ENCODE measurements at places on chromosomes 13 and 19.

DNA sequence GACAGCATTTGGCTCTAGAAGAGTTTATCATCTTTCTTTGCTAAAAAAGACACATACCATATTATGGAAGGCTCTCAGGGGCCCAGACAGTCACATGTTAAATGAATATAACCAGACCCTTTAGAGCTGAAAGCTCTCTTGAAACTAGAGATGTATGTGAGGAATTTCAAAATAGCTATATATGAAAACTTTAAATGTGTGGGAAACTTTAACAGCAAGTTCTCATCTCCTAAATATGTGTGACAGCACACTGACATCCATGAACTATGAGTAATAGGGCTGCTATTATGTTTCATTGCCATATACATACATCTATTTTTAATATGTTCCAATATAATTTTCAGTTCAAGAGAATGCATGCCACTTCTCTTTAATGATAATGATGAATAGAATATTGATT lies 509.5 kb downstream of the GPC6 start:
- no peak for DNase-seq

DNA sequence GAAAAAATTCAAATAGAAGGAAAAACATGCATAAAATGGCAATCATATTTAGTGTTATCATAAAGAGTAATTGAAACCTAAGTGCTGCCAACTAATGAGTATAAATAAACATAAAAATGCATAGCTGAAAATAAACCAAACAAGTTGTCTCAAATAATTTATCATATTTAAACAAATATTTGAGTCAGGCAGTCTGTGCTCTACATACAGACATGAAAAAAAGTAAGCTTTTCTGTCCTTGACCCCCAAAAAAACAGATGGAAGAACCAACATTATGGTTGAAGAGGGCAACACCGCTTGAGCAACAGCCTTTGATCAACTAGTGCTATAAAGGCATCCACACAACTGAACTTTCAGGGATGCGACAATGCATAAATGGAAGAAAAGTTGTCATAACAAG lies 735.1 kb upstream of the MIR17HG start:
- DNase-seq: no peak

- DNase-seq: no peak
Observed at GRCh38 chr13:105642511-105642958, 892.9 kb downstream of the EFNB2 start.

DNA sequence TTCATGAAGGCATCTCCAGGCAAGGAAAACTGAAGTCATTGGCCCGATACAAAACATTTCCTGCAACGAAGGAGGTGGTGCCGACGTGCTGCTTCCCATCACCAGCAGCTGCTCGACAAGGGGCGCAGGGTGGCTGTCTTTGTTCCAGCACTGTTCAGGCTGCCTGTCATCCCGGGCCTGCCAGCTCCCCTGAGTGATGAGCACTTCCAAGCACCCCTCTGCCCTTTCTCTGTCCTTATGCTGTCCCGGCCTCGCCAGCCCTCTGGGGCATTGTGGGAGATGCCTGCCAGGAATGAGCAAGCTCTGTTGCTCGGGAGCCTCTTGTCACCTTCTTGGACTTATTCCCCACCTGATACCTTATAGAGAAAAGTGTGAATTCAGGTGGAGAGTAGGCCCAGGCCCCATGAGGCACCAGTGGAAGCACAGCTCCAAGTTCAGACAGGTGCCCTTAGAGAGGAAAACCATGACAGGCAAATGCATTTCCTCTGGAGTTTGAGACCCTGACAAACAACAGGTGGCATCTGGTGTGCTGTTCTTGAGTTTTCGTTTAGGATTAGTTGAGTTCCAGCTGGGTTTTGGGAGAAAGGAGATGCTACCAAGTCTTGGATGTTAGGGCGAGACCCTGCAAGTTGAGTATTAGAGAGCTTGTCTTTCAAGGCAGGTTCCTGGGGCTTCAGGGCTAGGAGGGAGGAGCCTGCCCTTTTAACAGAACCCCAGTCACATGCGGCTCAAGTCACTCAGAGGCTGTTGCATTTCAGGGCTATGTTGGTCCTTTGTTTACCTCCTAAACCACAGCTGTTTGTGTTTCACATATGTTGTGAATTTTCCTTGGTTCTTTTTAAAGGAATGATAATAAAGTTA lies 21.4 kb downstream of the BBC3 start:
- DNase-seq: no peak

- no peak for DNase-seq
Observed at GRCh38 chr13:66634384-66634783, 595.8 kb downstream of the PCDH9 start.

- no peak for DNase-seq
Observed at GRCh38 chr13:31846961-31847752, 107.8 kb downstream of the RXFP2 start.

DNA sequence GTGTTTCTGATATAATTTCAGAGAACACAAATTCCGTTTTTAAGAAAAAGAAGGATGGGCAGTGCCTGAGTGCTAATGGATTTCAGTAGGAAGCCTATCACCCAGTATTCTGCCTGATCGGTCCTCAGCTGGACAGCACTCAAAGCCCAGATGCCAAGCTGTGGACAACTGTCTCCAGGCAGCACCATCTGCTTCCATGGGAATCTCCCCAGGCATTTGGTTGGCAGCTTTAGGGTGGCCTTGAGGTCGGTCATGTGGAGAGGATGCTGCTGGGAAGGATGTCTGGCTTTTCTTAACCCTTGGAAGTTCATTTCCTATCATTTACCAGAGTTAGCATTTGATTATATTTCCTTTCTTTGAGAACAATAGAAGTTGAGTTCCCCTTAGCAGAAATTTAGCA lies 311.7 kb downstream of the TBC1D4 start:
- DNase-seq: no peak

- DNase-seq: no peak
Observed at GRCh38 chr13:46490129-46490528, 62.8 kb upstream of the LRCH1 start.

GRCh38 chr19:38417544-38418506 lies 8.2 kb downstream of the RASGRP4 start:
- DNase-seq: peak; percentile 63

DNA sequence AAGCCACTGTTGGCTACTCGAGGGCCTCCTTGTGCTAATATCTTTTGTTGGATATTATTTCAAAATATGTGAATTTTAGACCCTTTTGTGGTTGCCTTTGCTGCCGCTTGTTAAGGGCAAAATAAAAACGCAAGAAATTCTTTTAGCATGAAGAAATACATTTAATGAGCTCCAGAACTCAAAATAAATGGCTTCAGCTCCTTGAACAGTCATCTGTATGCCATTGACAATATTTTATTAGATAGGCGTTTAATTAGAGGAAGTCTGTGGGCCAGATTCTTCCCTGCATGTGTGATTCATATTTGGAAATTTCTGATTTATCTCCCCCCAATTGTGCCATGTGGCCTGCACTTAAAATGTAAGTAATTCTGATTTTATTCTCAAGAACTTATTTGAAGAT lies 177.2 kb downstream of the STK24 start:
- no peak for DNase-seq

GRCh38 chr19:1076951-1077350 lies 10.0 kb downstream of the ARHGAP45 start:
- DNase-seq: peak; percentile 93

DNA sequence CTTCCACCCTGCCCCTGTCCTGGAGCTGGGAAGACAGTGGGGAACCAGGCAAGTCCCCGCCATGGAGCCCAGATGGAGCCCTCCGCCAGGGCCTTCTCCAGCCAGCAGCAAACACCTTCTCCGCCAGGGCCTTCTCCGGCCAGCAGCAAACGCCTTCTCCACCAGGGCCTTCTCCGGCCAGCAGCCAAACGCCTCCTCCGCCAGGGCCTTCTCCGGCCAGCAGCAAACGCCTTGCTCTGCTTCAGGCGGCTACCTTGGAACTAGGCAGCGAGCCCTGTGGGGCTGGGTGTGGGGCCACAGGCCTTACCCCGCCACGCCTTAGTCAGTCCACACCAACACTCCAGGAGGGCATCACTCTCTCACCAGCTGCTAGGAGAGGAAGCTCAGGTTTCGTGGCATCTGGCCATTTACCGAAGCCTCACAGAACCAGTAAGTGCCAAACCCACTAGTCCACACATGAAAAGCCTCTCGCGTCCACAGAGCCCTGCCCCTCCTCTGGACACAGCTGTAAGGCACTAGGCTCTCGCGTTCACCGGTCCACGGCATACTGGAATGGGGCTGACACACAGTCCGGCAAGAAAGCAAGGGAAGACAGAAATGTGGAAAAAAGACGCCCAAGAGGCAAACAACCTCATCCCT lies 41.0 kb downstream of the MLLT1 start:
- no peak for DNase-seq

DNA sequence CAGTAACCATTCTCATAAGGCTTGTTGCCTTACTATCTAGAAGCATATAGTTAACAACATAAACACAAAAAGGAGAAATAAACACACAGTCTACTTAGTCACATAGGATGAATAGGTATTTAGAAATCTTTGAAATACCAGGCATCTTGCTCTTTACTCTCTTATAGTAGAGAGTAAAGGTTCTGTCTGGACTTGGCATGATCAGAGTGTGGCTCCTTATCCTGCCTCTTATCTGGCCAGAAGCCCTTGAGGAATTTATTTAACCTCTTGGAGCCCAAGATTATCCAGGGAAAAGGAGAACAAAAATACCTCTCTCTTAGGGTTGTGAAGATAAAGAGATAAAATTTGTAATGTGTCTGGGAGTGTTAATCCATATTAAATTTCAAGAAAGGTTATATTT lies 100.2 kb upstream of the MBNL2 start:
- no peak for DNase-seq

- DNase-seq: peak; percentile 73
Observed at GRCh38 chr19:10424011-10424637, 3.8 kb downstream of the PDE4A start.

DNA sequence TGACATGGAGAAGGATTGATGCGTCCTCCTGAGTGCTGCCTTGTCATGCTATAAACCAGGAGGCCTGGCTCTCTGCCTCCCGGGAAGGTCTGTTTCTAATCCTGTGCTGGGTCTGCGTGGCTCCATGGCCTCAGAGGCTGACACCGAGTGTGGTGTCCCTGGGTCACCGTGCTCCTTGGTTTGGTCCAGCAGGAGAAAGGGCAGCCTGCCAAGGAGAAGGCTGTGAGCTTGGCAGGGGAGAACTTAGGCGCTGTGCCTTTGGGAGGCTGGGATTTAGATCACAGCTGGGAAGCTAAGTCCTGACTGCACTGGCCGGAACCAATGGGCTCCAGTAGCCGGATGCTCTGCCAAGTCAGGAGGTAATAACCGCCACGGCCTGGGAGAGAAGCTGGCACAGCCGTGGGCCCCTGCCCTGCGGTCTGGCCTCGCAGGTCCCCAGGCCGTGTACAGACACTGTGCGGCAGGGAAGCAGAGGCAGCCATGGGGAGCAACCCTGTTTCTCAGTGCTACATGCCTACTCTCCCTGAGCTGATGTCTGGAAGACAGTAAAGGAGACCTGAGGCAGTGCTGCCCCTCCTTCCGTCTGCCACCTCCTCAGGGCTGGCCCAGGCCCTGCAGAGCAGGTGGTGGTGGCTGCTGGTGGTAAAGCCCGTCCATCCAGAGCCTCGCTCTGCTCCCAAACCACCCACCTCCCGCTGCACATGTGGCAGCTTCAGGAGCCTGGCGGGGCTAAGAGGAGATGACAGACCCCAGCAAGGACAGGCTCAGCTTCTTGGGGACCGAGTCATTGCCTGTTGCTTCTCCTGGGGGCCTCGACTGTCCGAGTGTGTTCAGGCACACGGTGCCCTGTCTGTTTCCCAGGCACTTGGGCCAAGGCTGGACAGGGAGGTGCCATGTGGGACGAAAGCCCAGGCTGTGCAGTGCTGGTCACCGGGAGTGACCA lies 44.9 kb downstream of the C13orf46 start:
- no peak for DNase-seq

GRCh38 chr19:40529093-40529954 lies 47.3 kb upstream of the SHKBP1 start:
- peak; percentile 89 for DNase-seq

- DNase-seq: no peak
Observed at GRCh38 chr13:98781045-98781444, 28.6 kb upstream of the SLC15A1 start.

GRCh38 chr13:95841894-95842293 lies 165.0 kb downstream of the DNAJC3 start:
- no peak for DNase-seq

GRCh38 chr13:113959198-113959597 lies 14.7 kb downstream of the C13orf46 start:
- no peak for DNase-seq

DNA sequence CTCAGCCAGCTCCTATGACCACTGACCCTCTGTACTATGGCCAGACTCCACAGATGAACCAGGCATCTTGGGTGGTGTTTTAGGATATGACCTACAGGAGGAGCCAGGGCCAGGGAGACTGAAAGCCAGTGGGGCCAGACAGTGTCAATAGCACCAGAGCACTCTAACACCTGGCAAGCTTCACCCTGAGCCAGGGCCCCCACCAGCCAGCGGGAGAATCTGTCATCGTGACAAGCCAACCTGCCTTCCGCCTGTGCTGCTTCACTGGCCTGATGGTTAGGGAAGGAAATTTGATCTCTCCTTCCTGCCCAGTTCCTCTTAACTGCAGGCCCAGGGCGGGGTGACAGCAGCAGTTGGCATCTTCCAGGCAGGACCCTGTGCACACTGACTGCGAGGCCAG lies 222.4 kb downstream of the UQCRFS1 start:
- DNase-seq: no peak

GRCh38 chr19:55546822-55547614 lies 1.7 kb upstream of the SBK3 start:
- no peak for DNase-seq

DNA sequence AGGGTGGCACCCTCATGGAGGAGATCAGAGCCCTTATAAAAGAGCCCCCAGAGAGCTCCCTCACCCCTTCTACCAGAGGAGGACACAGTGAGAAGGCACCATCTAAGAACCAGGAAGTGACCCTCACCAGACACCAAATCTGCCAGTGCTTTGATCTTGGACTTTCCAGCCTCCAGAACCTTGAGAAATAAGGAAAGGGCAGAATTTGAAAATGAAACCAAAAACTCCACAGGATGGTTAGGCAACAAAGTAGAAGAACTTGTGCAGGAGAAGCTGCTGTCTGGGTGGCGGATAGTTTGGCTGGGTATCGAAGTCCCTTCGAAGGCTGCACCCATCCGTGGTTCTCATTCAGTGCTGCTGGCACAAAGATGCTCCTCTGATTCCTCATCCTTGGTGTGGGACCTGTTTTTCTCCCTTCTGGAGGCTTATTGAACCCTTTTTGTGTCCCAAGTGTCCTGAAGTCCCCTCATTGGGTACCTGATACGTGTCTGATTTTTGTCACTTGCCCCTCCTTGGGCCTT lies 130.8 kb downstream of the KDM4B start:
- DNase-seq: no peak

DNA sequence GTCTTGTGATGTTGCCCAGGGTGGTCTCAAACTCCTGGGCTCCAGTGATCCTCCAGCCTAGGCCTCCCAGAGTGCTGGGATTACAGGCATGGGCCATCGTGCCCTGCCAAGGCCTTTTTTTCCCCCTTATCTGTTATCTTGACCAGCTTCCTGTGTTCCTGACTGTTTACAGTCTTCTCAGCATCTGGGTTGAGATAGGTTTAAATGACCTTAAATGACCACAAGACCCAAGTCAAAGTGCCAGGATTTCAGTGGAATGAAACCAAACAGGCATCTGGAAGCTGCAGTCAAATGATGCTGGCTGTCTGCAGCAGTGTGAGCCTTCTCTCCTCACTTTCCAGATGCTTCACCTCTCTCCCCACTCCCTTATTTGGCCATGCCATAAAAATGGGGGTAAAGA lies 114.2 kb upstream of the CLDN10 start:
- DNase-seq: no peak

Data from T-helper 2 cell treated with Interferon-gamma antibody and Interleukin-4, amounts not matched to agents 5 μg/mL and 100 μg/mL, for 36 hours (primary cell).